ENCODE measurements at places on chromosomes 6 and 20.

DNA sequence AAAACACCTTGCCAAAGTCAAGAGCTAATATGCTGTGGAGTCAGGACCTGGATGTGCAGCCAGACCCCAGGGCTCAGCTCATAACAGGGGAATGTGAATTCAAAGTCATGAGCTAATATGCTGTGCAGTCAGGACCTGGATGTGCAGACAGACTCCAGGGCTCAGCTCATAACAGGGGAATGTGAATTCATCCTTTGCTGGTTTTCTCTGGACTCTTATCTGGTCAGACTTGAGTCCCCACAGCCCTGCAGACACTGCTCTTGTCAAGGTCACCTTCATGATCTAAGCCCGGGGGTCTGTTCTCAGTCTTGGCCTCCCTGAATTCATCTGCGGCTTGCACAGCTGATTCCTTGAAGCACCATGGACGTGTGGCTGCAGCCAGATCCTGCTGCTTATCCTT lies 19.2 kb upstream of the GGTLC1 start:
- no peak for DNase-seq

GRCh38 chr20:47318027-47318585 lies 38.4 kb downstream of the ZMYND8 start:
- DNase-seq: no peak

- DNase-seq: no peak
Observed at GRCh38 chr6:109224994-109225393, 129.7 kb downstream of the CEP57L1 start.

DNA sequence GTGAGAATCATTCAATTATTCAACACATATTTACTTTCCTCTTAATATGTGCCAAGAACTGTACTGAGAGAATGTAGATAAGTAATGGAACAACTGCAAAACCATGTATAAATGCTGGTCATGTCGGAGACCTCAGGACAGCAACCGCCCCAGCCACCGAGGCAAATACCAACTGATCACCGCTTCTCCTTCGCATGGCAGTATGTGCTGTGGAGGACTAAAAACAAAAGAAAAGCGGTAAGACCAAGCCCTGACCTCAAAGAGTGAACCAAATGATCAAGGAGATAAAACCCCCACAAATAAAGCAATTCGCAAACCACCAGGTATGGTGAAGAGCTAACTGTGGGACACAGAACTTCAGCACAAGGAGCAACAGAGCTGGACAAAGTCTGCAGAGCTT lies 104.3 kb downstream of the TRERF1 start:
- no peak for DNase-seq

- DNase-seq: no peak
Observed at GRCh38 chr20:20248620-20249200, 119.2 kb upstream of the INSM1 start.

DNA sequence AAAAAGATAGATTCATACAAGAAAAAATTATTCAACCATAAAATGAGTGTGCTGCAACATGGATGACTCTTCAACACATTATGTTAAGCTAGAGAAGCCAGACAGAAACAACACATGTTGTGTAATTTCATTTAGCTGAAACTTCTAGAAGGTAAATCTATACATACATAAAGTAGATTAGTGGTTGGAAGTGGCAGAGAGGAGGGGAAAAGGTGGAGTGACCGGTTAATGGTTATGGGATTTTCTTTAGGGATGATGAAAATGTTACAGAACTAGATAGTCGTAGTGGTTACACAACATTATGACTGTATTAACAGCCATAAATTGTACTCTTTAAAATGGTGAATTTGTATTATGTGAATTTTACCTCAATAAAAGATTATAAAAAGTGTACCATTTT lies 304.1 kb upstream of the SLC35B3 start:
- no peak for DNase-seq

DNA sequence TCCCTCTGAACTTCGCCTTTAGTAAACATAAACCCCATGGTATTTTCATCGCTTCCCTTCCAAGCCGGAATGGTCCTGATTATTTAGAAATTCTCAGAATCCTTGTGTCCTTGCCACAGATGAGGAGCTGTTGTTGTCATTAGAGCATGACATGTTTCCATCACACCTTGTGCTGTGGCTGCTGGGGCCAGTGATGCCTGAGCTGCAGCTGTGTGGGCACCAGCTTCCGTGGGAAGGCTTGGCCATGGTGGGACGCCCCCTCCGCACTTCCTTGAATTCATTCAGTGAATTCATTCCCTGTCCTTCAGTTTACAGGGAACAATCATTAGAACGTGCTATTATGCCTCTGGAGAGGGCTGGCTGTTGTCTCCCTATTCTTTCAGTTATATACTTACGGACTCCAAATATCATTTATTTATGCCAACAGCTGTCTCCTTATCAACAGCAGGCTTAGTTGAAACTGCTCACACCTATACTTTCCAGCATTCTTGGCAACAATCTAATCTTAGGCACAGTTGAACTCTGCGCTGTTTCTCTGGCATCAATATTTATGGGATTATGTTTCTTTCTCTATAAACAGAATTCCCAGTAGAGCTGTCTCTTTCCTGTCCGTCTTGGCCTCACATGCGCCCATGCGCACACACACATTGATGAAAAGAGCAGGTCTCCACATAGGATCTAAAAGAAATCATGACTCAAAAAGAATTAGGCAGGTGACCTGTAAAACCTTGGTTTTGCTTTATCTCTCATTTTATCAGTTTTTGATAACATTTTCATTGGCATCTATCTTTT lies 9.0 kb downstream of the ADGRF1 start:
- no peak for DNase-seq

GRCh38 chr6:166523782-166524559 lies 62.5 kb downstream of the RAMACL start:
- DNase-seq: no peak

DNA sequence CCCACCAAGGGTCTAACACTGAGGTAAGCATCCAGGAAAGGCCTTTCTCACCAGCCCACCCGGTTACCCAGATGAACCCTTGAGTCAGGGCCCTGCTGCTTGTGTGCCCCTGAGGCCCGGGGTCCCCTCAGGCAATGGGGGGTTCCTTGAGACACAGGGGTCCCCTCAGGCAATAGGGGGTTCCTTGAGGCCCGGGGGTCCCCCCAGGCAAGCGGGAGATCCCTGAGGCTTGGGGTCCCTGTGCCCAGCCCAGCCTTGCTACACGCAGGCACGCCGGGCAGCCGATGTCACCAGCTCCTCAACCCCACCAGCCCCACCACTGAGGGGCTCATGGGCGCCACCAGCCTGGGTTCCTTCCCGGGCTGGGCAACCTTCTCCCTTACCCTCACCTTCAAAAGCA lies 247.2 kb downstream of the TTLL2 start:
- DNase-seq: no peak

DNA sequence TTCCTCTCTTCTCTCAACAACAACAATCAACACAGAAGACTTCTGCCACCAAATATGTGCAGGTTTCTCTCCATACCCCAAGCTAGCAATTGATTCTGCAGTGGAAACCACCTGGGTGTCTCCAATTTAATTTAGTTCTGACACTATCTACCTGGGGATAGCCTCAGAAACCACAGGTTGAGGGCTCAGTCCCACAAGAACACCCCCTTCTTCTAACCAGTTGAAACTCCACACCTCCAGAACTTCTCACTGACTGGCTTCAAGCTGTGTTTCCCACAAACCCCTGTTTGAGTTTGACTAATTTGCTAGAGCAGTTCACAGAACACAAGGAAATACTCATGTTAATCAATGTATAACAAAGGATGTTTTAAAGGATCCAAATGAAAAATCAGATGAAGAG lies 52.5 kb upstream of the SPTLC3 start:
- no peak for DNase-seq

GRCh38 chr6:153251326-153251725 lies 120.2 kb upstream of the RGS17 start:
- DNase-seq: no peak

GRCh38 chr20:35472209-35472608 lies 16.8 kb downstream of the CEP250 start:
- no peak for DNase-seq

DNA sequence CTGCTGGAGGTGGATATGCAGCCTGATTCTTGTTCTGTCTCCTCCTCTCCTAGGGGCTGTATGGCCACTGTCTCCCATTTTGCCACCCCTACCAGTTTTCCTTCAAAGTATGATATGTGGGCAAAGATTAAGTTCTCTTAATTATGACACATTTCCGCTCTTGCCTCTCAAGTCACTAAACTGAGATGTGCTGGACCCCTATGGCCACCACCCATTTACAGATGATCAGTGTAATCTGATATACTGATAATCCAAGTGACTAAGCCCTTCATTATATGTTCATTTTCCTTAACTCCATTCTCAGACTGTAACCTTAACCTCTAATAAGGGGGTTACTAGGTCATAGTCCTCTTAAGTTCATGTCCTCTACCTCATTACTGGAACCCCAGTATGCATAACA lies 711 bp upstream of the C20orf141 start:
- no peak for DNase-seq

DNA sequence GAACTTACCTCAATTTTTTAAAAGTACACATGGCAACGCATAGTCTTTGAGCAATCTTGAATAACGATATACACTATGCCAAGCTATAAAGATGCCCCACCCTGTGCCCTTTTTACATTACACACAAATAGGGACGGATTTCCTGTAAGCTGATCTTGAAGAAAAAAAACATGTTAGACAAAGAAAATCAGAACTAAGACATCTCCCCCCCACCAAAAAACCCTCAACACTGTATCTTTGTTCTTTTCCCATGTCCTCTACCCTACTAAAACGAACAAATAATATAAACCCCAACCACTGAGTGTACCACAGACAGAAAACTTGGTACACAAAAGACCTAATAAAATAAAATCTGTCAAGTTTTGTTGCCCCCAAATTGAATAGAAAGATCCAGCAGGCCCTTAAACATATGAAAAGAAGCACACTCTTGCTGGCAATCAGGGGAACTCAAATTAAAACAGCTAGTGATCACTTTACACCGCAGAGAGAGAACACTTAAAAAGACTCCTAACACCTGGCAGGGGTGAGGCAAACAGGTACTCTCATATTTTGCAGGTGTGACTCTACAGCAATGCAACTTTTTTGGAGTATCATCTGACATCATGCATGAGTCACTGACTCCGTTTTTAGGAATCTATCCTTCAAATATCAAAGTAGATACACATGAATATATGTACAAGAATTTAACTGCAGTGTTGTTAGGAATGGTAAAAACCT lies 29.6 kb downstream of the BACH2 start:
- DNase-seq: no peak

DNA sequence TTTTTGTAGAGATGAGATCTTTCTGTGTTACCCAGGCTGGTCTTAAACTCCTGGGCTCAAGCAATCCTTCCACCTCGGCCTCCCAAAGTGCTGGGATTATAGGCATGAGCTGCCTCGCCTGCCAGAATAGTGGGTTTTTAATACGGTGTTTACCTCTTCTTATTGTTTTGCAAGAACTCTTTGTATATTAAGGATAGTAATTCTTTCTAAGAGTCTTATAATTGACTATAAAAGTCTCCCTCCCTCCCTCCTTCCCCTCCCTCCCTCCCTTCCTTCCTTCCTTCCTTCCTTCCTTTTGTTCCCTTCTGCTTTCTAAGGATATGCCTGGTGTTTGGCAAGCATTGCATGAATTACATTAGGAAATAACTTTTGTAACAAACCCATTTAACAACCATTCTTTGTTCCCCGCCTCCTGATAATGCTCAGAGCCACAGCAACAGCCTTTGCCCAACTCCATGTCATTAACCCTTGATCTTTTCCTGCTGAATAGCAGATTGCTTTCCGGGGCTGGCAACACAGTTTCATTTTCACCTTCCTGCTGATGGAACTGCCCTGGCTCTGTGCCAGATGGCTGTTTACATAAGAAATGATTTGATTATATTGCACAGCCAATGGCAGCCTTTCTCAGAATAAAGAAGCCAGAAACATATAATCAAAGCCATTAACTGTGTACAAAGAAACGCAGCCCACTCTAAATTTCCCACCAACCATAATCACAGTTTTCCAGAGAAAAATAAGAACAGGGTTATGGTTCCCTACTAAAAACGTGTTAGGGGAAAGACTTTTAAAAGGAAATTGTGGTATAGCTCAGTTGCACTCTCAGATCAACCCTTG lies 143.7 kb upstream of the PTPN1 start:
- DNase-seq: no peak

- DNase-seq: no peak
Observed at GRCh38 chr6:139712830-139713229, 338.4 kb upstream of the CITED2 start.

- no peak for DNase-seq
Observed at GRCh38 chr6:3742076-3742425, 9.5 kb downstream of the PXDC1 start.
